ENCODE measurements at places on chromosomes 1 and 21.

GRCh38 chr1:29094433-29094832 lies 29.3 kb downstream of the TMEM200B start:
- DNase-seq = no peak

DNA sequence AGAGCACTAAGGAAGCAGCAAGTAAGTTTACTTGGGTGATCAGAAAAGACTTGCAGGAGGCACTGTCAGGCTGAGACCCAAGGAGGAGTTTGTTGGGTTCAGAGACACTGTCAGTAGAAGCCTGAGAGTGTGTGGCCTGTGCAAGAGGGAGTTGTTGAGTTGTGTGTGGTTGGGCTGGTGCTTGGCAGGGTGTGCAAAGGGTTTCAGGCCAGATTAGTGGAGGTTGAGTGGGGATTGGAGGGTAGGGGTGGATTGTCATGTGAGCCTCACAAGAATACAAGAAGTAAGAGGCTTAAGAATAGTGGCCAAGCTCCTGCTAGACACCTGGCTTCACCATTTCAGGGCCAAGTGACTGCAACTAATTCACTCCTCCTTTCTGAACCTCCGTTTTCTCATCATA lies 8.9 kb upstream of the KIF21B start:
- DNase-seq = no peak

DNA sequence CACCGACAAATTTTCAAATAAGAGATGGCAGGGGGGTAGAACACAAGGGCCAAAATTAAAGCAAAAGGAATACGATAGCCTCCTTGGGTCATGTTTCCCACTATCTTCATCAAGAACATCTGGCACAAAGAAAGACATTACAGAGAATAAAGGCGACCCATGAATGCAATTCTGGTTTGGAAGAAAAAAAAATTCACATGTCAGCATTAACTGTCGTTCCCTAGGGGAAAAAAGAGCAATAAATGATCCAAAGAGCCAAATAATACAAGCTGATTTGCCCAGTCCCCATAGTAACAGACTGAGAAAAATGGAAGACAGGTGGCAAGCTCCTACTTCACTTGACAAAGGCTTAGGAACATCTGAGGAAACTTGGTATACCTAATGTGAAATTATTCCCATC lies 4.5 kb downstream of the STIL start:
- DNase-seq = no peak

DNA sequence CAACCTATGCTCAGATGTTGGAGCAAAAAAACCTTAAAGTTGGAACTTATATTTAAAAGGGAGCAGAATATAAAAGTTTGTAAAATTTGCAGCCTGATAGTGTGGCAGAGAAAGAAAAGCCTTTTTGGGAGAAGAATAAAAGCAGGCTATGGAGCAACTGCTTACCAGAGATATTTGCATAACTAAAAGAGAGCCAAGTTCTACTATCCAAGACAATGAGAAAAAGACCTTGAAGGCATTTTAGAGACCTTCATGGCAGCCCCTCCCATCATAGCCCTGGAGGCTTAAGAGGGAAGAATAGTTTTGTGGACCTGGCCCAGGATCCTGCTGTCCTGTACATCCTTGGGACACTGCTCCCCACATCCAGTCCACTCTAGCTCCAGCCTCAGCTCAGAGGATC lies 312.5 kb upstream of the ZRANB2 start:
- no peak for DNase-seq

DNA sequence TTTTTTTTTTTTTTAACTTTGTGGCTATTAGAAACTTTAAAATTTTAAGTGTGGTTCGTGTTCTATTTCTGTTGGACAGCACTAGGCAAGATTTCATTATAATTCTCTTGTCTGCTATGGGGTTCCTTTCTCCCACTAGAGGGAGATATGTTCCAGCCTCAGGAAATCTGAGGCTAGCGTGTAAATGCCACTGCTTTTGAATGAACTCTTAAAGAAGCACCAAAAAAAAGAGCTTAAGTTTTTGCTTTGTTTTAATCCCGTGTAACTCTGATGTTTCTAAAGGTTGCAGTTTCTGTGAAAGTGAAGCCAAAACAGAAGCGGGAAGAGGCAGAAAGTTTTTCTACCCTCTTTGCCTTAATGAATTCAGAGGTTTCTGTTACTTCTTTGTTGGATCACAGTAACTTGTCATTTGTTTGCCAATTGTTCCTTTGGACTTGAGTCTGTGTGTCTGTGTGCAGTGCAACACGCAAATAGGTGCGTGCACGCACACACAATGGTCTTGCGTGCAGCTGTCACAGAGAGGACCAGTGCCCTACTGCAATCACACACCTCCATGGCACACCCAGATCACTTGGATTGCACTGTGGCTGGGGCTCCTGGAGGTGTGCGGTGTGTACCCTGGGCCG lies 32.3 kb downstream of the HHAT start:
- DNase-seq = no peak

- no peak for DNase-seq
Observed at GRCh38 chr1:65109487-65109886, 38.5 kb upstream of the AK4 start.

- no peak for DNase-seq
Observed at GRCh38 chr1:25567710-25568089, 24.3 kb downstream of the LDLRAP1 start.

- no peak for DNase-seq
Observed at GRCh38 chr1:82901118-82901517, 1097.8 kb downstream of the TTLL7 start.

DNA sequence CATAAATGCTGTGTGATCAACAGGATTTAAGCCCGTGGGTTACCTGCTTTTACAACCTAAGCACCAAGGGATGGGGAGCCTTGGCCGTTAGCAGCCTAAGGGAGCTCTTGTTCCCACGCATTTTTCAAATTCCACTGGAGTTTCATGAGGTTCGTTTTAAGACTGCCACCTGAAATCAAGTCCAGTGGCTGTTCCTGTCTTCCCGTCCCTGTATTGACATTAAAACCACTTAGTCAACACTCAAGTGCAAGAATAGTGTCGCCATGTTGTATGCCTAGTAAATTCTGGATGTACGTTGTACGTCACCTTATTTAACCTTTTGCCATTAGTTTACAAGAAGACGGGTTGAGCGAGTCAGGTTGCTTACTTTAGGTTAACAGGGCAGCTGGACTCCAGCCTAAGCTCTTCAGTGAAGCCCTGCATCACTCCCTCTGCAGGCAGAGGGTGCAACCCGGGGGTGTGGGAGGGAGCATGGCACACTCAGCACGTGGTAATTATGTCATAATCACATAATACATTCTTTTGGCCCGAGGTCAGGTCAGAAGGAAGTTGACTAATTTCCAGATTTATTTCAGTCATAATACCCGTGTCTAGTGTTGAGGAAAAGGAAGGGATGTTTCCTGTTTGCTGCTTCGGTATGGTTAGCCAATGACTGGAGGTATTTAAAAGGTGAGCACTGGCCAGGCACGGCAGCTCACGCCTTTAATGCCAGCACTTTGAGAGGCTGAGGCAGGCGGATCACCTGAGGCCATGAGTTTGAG lies 42.5 kb downstream of the CNST start:
- DNase-seq = no peak

- no peak for DNase-seq
Observed at GRCh38 chr1:229874136-229874535, 192.9 kb upstream of the GALNT2 start.

DNA sequence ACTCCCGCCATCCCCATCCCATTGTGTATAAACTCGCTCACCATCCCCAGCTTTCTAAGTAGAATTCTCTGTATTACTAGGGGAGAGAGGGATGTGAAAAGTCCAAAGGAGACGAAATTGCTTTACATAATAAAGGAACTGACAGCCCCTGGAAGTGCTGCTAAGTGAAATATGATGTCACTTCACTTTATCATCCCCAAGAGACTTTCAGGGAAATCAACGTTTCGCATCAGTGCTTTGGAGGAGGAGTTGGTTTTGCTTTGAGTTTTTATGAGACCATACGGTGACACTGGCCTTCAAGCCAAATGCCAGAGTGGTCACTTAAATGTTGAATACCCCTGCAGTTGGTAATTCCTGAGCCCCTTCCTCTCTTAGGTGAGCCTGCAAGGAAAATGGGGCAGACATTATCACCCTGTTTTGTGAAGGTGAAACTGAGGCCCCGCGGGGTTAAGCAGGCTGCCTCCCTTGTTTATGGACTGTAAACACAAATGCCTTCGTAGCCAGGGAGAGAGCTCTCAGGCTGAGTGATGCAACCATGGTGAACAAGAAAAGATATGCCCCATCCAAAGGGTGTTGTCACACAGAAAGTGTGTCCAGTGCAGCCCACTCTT lies 58.4 kb upstream of the KAZN start:
- DNase-seq = no peak

DNA sequence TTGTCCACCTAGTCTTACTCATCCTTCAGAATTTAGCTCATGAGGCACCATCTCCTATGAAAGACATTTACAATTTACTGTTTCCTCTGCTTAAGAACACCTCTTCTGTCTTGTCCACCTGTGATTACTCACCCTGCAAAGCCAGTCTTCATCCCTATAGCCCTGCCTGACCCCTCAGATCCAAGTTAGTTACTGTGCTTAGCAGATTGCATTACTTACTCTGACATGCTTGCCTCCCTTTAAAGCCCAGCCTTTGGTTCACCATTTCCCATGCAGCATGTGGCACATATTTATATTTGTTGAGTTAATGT lies 60.9 kb upstream of the VCAM1 start:
- no peak for DNase-seq

GRCh38 chr1:159829273-159829634 lies 2.6 kb downstream of the SLAMF8 start:
- peak; percentile 75 for DNase-seq

DNA sequence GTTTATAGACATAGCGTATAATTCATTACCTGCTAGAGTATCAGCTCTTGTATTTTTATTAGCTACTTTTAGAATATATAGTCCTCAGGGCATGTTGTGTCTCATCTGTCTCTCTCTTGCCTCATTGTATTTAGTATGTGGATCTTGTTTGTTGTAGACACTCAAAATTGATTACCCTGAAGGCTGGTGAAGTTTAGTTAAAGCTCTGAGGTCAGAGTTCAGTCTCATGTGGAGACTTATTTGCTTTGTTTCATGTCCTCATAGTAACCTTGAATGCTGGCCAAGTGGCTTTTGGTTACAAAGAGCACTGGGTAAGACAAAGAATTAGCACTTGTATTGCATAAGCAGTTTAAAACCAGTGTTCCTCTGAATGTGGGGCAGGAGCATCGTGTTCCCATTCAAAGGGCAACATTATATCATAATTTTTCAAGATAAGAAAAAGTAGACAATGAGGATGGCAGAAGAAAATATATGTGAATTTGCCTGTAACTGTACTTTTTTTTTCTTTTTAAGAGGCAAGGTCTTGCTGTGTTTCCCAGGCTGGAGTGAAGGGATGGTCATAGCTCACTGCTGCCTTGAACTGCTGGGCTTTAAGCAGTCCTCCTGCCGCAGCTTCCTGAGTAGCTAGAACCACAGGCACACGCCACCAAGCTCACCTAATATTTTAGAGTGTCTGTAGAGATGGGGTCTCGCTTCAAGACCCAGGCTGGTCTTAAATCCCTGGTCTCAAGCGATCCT lies 17.4 kb downstream of the CNST start:
- no peak for DNase-seq
